ENCODE measurements at places on chromosomes 12 and 14. TPM values are rescaled to one million over a fixed set of nuclear protein-coding genes. Genes with fewer than 3 reads are reported as not detected.

The APAF1 gene
- total RNA-seq: 15.4 TPM

DNA sequence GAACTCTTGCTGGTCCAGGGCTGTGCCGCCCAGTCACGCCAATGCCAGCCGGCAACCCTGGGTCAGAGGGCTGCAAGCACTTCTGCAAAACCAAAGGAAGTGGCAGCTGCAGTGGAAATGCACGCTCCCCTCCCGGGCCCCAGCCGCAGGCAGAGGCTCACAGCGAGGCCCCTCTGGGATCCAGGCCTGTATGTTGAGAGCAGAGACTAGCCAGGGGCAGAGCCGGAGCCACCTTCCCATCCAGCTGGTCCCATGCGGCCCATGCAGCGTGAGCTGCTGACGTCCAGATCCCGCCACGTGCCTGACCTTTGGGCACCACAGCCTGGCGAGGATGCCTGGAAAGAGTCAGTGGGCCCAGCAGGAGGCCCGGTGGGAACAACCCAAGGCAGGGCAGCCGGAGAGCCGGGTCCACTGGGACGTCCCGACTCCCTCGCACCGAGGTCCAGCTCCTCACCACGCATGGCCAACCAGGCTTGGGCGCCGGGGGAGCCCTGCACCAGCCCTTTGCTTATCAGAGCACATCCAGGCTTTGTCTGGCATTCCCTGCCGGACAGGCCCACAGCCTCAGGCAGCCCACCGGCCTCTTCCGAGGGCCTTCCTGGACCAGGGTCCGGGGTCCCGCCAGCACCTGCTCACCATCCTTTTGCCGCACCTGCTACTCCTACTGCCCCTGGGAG is 4.3 kb downstream of the GPR132 start:
- no peaks in the 10 kb centered on the region for H3K36me3 ChIP-seq
- peaks cover 4% of the 10 kb centered on the region for H3K4me1 ChIP-seq
- DNase-seq: peak; percentile 46
- H3K27ac ChIP-seq: peak overlapping the region; percentile 87
- no peaks in the 10 kb centered on the region for H3K27me3 ChIP-seq
- no peak overlapping the region for H3K4me3 ChIP-seq

DNA sequence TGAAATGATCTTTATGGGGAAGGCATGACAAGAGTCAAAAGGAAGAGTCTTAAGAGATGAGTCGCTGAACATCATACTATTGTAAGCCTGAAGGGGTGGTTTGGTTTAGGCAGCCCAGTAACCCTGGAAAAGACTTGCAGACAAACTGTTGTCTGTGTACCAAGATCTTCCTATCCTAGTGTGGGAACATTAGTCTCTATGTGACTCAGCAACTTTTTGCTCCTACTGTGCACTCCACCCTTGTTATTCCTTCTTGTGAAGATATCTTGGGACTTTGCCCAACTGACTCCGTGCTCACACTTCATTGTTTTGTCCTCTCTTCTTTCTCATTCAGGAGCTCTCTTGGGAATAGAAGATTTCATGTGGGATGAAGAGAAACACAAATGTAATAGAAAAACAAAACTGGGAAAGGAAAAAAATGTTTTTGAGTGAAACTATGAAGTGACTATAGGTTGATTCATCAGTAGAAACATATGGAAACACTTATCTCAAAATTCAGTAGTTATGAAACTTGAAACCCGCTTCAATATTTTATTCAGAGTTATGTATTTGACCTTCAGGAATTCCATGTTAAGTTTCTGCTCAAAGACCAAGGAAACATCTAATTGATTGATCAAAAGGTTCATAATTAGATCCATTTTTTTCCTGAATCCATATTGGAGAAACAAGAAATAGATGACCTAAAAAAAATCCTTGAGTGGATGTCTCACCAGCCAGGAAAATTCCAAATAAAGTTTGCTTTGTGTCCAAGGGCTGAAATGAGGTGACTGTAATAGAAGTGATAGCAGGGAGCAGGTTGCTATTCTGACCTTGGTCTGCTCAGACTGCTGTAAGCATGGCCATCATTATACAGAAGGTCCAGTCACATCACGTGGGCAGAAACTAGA is 67.2 kb downstream of the BTG1 start:
- H3K4me1 ChIP-seq: peaks cover 49% of the 10 kb centered on the region
- peak overlapping the region; percentile 50 for H3K27ac ChIP-seq
- H3K36me3 ChIP-seq: no peaks in the 10 kb centered on the region
- H3K4me3 ChIP-seq: no peak overlapping the region
- no peaks in the 10 kb centered on the region for H3K27me3 ChIP-seq
- DNase-seq: no peak

DNA sequence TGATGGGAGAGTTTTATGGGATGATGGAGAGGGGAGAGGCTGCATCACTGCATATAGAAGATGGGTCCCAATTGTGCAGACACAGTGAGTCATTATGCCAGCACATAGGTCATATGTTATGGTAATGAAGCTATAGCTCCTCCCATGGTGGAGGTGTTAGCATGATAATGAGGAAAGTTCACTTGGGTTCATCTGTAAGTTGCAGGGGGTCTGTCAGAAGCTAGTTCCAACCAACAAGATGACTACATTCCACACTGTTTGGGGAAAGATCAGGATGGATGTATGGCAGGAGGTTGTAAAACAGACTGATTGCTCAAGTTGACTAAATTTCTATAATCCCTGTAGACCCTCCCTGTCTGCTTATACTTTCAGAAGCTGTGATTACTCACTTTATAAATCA is 561.3 kb downstream of the C12orf50 start:
- no peaks in the 10 kb centered on the region for H3K4me1 ChIP-seq
- H3K27ac ChIP-seq: no peak overlapping the region
- no peak overlapping the region for H3K4me3 ChIP-seq
- H3K36me3 ChIP-seq: no peaks in the 10 kb centered on the region
- no peak for DNase-seq

GRCh38 chr14:72451054-72451972 is 442.6 kb downstream of the DPF3 start:
- no peak for DNase-seq
- H3K27me3 ChIP-seq: no peaks in the 10 kb centered on the region
- H3K27ac ChIP-seq: no peak overlapping the region
- peaks cover 7% of the 10 kb centered on the region for H3K4me1 ChIP-seq

GRCh38 chr14:85731186-85731585 is 201.2 kb downstream of the FLRT2 start:
- H3K4me1 ChIP-seq: peaks cover 30% of the 10 kb centered on the region
- H3K27me3 ChIP-seq: no peaks in the 10 kb centered on the region
- H3K4me3 ChIP-seq: no peak overlapping the region
- DNase-seq: peak; percentile 93
- no peaks in the 10 kb centered on the region for H3K36me3 ChIP-seq

The KLRD1 gene
- 5.2 TPM for total RNA-seq
